Epithelial cell of proximal tubule (primary cell): ENCODE measurements at places on chromosomes 7 and 10.

- no peak for DNase-seq
Measured at GRCh38 chr10:30537586-30537985, 92.0 kb downstream of the LYZL2 start.

- DNase-seq = no peak
Measured at GRCh38 chr10:112366992-112367391, 6.9 kb upstream of the ACSL5 start.

DNA sequence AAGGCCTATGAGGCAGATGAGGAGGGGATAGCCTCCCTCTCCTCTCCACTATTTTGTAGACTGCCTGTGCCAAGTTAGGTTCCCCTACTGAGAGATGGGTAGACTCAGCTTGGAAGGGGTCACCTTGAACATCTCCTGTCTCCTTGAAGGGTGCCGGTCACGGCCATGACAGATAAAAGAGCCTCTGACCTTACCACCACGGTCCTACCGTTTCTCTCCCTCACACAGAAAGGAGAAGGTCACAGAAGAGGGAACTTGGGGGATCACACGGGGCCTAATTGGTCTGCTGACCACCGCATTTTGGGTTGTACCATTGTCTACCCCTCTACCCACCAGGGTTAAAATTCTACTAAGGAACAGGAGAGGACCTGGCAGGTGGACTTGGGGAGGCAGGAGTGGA is 17.0 kb downstream of the PRSS2 start:
- no peak for DNase-seq

GRCh38 chr7:107643407-107643806 is 17.2 kb upstream of the SLC26A4 start:
- no peak for DNase-seq

GRCh38 chr7:151395036-151395367 is 14.8 kb downstream of the WDR86 start:
- no peak for DNase-seq

- no peak for DNase-seq
Measured at GRCh38 chr10:79329529-79329928, 17.7 kb upstream of the PPIF start.

GRCh38 chr7:43550427-43550826 is 32.5 kb upstream of the STK17A start:
- DNase-seq = no peak

GRCh38 chr7:4871056-4871680 is 9.3 kb upstream of the PAPOLB start:
- DNase-seq = no peak

DNA sequence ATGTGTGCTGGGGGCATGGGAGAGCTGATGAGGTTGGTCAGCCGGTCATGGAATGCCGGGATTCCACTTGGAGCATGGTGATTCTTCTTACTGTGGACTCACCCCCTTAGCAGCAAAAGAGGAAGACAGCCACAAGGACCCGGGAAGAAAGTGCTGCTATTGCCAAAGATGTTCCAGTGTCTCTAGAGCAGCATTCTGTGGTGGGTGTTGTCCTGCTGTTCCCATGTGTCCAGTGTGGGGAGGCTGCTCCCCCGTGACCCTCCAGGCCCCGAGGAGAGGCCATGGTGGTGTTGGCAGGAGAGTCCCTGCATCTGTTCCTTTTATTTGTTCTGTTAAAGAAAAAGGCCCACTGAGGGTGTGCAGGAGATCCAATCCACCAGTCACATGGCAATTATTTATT is 499.4 kb downstream of the RPS24 start:
- no peak for DNase-seq

DNA sequence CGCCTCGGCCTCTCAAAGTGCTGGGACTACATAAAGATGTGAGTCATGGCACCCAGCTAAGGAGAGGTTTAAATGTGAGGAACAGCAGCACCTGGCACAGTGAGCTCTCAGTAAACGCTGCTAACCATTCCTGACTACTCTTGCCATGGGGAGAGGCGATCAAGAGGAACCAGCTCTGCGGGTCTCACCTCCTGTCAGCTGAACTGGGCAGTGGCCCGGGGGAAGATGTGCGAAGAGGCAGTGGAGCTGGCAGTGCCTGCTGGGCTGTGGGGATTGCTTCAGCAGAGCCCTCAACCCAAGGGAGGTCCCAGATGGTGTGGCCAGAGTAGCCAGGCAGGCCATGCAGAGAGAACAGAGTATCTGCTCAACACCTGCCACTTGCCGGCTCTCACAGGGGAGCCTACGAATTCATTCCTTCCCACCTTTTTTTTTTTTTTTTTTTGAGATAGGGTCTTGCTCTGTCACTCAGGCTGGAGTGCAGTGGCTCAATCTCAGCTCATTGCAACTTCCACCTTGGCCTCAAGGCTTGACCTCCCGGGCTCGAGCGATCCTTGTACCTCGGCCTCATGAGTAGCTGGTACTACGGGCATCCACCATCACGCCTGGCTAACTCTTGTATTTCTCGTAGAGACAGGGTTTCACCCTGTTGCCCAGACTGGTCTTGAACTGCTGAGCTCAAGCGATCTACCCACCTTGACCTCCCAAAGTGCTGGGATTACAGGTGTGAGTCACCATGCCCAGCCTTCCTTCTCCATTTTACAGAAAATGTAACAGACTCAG is 6.8 kb downstream of the POLM start:
- DNase-seq = no peak

- no peak for DNase-seq
Measured at GRCh38 chr7:44431091-44431608, 59.3 kb downstream of the NUDCD3 start.

DNA sequence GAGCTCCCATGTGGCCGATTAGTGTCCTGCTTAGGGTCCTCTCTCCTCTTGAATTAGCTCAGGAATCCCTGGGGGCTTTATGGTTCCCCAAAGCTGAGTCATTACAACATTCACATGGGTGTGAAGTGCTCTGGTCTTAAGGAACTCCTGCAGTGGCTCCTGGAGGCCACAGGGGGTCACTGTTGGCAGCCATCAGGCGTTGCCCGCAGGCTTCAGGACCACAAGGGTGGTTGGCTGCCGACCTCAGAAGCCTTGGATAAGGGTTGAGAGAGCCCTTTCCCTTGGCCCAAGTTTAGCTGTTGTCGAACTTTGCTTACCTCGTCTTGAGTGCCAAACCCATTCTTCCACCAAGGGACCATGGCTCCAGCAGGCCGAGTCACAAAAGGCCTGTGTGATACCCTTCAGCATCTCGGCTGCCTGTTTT is 61.7 kb downstream of the SH2D4B start:
- no peak for DNase-seq

DNA sequence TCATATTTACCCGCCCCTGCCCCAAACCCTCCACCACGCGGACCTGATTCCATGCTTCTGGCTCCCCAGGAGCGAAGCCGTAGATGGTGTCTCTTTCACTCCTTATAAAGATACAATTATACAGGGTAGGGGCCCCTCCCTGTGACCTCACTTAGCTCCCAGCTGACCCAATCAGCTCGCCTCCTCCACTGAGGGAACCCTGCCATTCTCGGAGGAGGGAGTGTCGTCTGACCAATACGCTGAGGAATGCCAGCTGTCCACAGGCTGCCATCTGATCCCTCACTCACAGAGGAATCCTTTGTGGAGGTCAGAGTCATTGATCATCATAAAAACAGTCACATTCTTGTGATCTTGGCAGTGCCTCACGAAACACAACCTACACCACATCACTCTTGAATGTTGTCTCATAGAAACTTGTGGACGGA is 67.5 kb upstream of the INSIG1 start:
- DNase-seq = peak; percentile 96

- no peak for DNase-seq
Measured at GRCh38 chr7:125090596-125090995, 161.0 kb upstream of the POT1 start.

GRCh38 chr10:105328503-105329133 is 687.5 kb downstream of the SORCS3 start:
- no peak for DNase-seq

GRCh38 chr7:127571741-127572505 is 13.5 kb downstream of the GCC1 start:
- no peak for DNase-seq

DNA sequence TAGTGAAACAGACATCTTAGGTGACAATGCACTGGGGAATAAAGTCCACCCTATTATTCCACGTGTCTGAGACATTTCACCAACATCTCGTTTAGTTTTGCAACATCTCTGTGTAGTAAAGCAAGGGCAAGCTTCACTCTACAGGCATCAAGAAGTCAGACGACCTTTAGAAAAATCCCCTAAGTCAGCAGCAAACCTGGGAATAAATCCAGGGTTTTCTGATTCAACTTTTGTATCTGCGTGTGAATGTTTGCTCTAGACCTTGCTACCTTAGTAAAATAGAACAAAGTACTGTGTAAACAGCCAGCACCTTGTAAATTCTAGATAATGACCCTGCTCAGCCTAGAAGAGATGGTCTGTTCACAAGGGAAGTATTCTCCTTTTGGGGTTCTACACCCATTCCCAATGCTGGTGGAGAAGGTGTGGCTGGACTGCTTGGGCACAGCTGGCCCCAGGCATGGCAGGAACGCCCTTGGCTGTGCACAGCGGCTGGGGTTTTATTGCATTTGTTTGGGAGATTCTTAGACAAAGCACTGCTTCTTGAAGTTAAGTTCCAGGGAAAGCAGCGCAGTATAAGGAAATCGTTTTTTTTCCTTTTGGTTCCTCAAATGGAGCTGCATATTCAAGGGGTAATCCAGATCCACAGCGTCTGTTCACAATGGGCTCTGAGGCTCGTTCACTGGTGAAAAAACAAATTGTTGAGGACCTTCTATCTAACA is 38.3 kb upstream of the GALNTL5 start:
- no peak for DNase-seq

- peak; percentile 27 for DNase-seq
Measured at GRCh38 chr7:81846398-81846797, 76.6 kb upstream of the HGF start.

DNA sequence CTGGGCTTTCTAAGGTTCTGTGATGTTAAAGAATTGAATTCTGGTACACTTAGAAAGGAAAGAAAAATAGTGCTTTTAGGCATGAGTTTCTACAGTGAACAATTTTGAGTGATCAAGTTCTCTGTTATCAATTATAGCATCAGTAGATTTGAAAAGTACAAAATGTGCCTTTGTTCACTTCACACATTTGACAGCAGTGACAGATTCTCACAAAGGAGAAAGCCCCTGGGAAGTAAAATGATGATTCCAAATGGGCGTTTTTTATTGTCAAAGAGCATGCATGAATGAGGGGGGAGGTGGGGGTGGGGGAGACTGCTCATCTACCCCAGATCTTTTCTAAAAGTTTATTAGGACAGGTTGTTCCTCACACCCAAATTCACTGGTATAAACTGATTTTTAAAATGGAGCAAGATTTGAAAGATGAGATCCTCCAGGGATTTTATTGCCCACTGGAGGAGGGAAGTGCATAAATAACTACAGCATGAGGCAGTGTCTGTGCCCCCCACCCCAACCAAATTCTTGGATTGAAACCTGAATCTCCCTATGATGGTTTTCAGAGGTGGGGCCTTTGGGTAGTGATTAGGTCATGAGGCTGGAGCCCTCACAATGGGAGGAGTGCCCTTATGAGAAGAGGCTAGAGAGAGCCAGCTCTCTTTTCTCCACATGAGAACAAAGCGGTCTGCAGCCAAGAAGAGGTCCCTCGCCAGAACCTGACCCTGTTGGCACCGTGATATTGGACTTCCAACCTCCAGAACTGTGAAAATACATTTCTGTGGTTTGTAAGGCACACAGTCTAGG is 79.5 kb downstream of the AOAH start:
- DNase-seq = no peak

DNA sequence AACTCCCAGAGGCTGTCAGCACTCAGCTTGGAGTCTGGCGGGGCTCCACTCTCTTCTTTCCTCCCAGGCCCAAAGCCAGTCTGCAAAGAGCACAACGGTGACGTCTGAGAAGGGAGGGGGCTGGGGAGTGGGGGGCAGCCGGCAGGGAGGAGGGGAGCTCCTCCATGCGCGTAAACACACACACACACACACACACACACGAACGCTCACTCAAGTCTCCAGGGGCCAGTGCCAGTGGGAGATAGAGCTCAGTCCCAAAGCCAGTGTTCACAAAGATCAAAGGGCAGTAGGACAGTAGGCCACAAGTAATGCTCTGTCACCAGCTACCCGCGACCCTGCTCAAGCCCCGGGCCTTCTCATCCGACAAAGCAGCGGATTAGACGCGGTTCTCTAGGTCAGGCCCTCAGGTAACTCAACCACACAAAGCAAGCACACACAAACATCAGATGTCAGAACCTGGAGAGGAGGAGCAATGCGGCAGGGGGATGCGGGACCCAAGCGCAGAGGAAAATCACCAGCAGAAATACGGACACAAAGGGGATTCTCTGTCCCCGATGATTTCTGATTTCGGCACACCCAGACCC is 19.9 kb downstream of the TCAF1 start:
- no peak for DNase-seq

DNA sequence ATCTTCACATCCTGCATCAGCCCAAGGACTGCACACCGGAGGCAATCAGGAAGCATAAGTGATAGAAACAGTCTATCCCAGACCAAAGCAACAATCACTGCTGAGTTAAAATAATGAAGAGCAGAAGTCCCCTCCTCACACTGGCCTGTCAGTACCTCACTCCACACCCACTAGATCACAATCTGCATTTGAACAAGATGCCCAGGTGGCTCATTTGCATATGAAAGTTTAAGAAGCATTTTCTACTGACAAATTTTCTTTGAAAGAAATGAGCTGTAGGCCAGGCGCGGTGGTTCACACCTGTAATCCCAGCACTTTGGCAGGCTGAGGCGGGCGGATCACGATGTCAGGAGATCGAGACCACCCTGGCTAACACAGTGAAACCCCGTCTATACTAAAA is 77.4 kb downstream of the CUL2 start:
- DNase-seq = no peak

DNA sequence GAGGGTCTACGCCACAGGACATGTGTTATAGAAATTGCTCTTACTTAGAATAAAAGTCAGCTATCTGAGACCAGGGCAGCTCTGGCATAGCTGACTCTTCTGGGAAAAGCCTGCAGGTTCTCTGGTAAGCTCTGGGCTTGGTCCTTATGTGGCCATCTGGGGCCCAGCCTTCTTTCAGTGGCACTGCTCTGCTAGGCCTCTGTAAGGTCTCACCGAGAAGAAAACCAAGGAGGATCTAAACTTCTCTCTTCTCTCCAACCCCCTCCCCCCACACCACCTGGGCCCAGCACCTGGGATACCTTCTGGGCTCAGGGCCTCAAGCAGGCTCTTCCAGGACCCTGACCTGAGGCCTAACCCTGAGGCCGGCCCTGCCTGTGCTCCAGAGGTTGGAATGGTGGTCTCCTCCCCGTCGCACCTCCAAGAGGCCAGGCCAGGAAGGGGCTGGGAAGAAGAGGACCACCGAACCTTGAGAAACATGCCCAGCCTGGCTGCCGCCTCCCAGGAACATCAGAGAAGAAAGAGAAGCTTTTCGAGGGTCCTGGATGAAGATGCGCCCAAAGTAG is 323.6 kb downstream of the GFRA1 start:
- no peak for DNase-seq

GRCh38 chr7:13278020-13278419 is 590.6 kb downstream of the ARL4A start:
- no peak for DNase-seq
